ENCODE measurements at places on chromosomes 1 and 21. TPM values are rescaled to one million over a fixed set of nuclear protein-coding genes. Genes with fewer than 3 reads are reported as not detected.

Gene MT1HL1
- total RNA-seq: not detected

Gene BLACAT1
- total RNA-seq: 0.97 TPM

Gene LAPTM5
- total RNA-seq: 281 TPM

DNA sequence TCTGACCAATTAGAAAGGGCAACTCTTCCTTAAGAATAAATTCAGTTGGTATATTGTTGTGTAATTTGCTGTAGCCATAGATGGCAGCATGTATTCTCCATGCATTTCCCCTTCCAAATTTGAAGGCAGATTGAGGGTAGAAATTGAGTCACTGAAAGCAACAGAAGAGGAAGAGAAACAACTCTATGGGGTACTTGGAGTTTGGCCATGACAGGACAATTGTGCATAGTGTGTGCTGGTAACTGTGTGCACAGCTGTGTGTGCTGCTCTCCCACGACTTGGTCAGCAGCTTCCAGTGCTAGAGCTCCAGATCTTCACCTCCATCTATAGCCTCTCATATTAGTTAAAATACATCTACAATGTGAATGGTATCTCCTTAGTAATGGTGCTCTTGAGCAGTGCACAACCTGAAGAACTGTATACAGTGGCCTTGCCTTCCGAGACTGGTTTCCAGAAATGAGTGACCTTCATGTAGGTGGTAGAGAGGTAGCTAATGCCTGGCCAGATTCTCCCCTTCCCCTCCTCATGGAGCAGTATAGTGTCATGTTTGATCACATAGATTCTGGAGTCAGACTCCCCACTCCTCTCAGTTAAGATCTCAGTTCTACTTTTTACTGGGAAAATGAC lies 882 bp upstream of the FCAMR start:
- no peak for DNase-seq

DNA sequence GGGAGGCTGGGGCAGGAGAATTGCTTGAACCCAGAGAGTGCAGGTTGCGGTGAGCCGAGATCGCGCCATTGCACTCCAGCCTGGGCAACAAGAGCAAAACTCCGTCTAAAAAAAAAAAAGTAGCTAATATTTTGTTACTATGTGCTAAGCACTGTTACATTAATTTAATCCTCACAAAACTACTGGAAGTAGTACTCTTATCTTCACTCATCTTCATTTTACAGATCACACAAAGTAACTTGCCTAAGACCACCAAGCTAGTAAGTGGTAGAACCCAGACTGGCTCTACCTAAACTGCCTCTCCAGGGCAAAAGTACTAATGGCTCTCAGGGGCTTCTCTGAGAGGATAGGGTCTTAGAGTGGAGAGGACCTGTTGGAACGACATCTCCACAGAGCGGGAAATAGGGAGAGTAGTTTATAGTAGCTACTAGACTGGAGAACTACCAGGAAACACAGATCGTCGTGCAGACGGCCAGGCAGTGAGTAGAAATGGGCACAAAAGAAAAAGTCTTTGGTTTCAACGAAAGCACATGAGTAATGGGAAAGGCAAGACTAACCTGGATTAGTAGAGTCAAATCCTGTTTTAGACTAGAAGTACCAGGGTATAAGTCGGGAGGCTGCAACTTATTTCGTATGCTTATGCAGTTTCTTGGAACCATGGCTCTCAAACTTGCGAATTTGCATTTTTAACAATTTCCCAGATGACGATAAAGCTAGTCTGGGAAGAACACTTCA lies 1.4 kb downstream of the CLCC1 start:
- DNase-seq: no peak

DNA sequence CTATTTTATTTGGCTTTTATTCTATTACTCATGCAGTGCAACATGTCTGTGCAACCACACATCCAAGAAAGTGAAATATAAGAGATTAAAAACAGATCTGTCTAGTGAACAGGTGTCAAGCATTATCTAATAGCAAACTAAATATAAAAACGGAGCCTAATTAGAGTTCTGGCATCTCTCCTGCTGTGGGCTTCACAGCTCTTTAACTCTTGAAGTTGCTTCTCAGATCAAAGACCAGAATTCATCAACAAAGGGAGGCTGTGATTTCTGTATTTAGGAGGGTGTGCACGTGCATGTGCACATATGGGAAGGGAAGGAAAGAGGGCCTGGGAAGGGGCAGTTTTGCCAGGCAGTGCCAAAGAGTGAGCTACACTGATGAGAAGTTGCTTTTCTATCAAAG lies 81.0 kb downstream of the MIS18A start:
- DNase-seq: no peak
